SW 1271 (cell line): ENCODE measurements at places on chromosomes 7 and 10.
A peak's percentile ranks its signal among the peaks of the same experiment; 100 is the strongest.

GRCh38 chr10:35384265-35384868 is 48.1 kb downstream of the CCNY start:
- no peak for DNase-seq

DNA sequence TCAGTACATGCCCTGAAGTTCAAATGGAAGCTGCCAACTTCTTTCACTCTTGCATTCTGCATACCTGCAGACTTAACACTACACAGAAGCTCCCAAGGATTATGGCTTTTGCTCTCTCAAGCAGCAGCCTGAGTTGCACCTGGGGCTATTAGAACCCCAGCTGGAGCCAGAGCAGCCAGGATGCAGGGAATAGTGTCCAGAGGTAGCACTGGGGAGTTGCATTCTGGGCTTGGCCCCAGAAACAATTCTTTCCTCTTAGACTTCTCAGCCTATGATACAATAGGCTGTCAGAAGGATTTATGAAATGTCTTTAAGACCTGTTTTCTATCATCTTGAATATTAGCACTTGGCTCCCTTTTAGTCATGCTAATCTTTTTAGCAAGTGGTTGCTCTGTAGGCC is 886.7 kb upstream of the GHITM start:
- no peak for DNase-seq

GRCh38 chr10:69866246-69866687 is 64.6 kb downstream of the COL13A1 start:
- DNase-seq, result no peak

- DNase-seq, result no peak
These were observed 11.6 kb downstream of the EN2 start for GRCh38 chr7:155469311-155470185.

DNA sequence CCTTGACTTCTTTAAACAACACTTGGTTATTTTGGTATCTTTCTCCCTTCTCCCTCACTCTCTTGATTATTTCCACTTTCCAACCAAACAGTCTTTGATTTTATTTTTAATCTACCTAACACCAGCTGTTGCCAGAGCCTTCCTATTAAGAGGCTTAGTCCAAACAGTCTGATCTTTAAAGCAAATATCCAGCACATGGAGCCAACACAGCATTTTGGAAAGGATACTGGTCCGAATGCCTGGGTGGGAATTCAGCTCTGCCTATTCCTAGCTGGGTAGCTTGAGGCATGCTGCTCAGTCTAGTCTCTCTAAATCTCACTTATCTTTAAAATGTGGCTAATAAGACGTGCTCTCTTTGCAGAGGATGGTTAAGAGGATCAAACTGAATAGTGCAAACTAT is 129.3 kb downstream of the NRCAM start:
- DNase-seq, result no peak

GRCh38 chr10:927131-927530 is 4.4 kb downstream of the LARP4B start:
- DNase-seq, result no peak

DNA sequence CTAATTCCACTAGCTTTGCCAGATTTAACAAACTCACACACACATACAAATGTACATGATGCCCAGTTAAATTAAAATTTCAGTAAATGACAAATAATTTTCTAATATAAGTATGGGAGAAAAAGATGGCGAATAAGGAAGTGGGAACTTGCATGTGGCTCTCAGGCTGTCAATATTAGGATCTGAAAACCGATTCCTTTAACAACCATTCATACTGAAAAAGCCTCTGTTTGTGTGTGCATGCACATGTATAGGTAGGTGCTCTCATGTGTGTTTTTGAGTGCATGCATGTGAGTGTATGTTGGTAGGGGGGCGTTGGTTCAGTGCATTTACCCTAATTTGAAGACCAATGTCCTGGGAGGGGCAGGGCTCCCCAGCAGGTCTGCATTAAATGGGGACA is 125.3 kb downstream of the HTR7 start:
- DNase-seq, result no peak

- DNase-seq, result no peak
These were observed 71.2 kb upstream of the RPA3 start for GRCh38 chr7:7789551-7789988.

- DNase-seq, result no peak
These were observed 900.1 kb downstream of the TYW1 start for GRCh38 chr7:67896721-67897120.

DNA sequence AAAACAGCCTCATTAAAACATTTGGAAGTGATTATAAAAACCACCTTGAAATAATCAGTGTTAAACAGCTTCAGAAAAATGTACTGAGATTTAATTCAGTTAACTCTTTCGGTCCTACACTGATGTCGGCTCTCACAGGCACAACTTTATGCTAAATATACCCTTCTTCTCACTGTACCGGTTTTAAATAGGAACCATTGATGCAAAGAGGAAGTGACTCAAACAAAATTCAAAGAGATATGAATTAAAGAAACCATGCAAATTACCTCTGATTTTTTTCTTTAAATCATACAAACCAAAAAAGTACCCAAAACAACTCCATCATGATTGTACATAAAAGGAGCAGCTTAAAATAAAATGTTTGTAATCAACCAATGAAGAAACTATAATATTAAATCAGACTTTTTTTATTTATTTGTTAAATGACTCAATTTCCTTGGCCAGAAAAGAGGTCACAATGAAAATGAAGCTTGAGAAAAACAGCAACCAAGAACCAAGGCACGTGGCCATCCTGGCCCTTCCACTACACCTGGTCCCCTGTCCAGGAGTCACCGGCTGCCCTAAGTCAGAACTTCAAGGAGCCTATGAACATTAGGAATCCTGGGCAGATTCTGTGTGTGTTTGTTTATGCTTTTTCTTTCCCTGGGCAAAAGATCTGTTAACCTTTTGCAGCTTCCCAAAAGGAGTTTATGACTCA is 73.0 kb upstream of the CABCOCO1 start:
- DNase-seq, result no peak

- no peak for DNase-seq
These were observed 14.8 kb downstream of the TRPV6 start for GRCh38 chr7:142870566-142871259.

- no peak for DNase-seq
These were observed 48.4 kb upstream of the NKX6-2 start for GRCh38 chr10:132834311-132834761.

GRCh38 chr10:123144697-123145541 is 3.0 kb upstream of the HMX2 start:
- DNase-seq, result no peak

- peak; percentile 94 for DNase-seq
These were observed 106.7 kb downstream of the TES start for GRCh38 chr7:116316838-116317628.

DNA sequence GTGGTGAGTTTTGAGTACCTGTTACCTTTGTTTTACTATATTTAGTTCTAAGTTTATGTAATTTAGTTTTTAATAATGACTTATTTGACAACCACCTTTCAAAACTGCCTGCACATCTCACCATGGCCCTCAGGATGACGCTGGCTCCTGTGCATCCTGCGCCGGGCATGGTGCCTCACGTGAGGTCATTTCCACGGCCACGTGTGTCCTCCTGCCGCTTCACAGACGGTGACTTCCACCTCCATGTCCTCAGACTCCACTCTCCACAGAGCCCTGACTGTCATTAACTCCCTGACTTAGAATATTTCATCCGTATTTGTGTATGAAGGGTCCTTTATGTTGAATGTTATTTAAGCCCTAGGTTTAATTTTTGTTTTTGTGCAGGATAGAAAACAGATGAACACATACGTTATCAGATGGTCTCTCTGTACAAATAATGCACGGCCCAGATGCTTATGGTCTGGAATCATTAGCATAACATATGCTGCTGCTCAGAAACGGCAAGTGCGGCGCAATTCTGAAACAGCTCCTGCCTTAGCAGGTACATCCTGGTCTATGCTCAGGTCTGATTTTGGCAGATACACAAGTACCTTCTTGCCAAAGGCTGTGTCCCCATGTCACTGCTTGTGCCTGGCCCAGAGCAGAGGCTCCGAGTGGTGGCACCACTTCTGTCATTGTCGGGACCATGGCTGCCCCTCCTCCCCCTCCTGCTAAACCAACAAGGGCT is 155.8 kb downstream of the WDR37 start:
- no peak for DNase-seq

GRCh38 chr10:47294501-47294900 is 5.5 kb upstream of the GDF10 start:
- DNase-seq, result no peak

- DNase-seq, result no peak
These were observed 611.6 kb upstream of the FZD8 start for GRCh38 chr10:36253731-36254130.

- DNase-seq, result no peak
These were observed 220.5 kb upstream of the PRSS1 start for GRCh38 chr7:142528608-142529408.

GRCh38 chr7:140159497-140159896 is 17.3 kb downstream of the KDM7A start:
- no peak for DNase-seq

DNA sequence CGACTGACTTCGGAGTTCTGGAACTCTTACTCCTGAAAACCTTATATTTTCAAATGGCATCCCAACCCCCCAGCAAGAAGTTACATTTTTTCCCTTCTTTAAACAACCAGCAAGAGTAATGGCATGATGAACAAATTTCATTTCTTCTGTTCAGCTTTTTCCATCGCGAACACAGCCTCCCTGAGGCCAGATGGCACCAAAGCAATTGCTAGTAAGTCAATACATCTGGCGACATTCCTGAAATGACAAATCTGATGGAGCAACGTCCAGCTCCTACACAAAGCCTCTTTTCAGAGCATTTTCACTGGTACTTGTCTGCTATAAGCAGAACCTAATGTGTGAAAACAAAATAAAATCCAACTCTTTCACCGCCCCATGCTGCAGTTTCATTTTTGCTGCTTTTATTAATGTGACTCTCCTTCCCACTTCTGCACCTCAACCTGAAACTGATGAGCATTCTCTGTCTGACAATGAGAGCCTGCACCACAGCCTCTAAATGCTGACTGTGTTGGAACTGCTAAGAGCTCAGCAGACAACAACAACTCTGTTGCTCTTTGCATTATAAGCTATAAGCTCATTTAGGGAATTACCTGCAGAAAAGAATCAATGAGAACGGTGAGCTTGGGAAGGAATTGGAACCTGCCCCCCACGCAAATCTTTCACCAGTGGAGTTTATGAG is 229.8 kb downstream of the FGFR2 start:
- no peak for DNase-seq

DNA sequence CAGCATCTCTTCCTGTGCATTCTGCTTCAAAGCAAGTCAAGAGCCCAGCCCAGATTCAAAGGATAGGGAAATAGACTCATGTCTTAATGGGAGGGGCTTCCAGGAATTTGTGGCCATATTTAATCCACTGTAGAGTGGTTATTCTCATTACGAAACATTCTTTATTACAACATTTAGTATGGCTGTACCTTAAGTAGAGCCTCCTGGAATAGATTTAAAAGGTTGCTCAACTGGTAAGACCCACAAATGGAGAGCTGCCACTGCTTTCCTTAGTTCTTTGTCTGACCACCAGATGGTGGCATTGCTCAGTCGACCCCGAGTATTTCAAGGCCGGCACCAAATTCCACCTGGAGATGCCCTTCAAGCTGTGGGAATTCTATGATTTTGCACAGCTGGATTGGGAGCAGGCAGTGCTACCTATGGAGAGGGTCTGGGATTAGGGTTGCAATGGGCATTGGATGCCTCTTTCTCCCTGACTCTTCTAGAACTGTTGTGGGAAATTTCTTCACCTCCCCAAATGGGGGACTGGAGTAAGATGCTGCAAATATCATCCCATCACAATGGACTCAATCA is 102.2 kb downstream of the RBM20 start:
- no peak for DNase-seq

DNA sequence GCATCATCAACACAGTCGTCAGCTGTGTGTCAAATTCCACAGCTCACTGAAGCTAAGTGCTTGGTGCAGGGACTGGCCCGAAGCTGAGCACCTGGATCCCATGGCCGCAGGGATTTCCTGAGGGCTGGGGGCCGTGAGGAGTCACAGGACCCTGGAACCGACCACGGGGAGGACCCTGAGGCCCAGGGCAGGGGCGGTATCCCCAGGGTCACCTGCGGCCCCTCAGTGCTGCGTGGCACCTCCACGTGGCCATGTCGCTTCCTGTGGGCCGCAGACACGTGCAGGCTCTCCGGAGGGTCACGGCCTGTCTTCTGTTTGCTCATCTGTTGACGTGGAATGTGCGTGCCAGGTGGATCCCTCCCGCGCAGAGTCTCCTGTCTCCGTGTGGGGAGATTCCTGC is 53.4 kb downstream of the NKX6-2 start:
- no peak for DNase-seq

DNA sequence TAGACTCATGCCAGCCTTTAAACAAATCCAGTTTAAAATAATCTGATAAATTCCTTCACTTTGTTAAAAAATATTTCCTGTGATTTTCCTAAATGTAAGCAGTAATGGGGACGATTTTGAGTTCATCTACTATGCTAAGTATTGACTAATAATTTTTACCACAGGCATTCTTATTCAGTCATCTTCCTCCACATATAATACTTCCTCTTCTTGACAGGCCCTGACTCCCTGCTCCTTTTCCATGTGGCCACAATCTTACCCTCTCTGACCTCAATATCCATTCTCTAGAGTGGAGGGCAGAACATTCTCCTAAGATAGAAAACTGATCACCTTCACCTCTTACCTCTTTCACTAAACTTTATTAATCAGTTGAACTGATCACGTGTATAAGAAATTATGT is 7.8 kb downstream of the DNAJC2 start:
- DNase-seq, result no peak

GRCh38 chr10:14282276-14282675 is 48.4 kb downstream of the FRMD4A start:
- no peak for DNase-seq
